ENCODE measurements at places on chromosomes 2 and 18. TPM values are rescaled to one million over a fixed set of nuclear protein-coding genes. Genes with fewer than 3 reads are reported as not detected.

The CFAP65 gene
- total RNA-seq = not detected

The VAPA gene
- total RNA-seq = 403 TPM

The SPATA3 gene
- not detected for total RNA-seq

The MC2R gene
- not detected for total RNA-seq

The G6PC2 gene
- total RNA-seq = not detected

DNA sequence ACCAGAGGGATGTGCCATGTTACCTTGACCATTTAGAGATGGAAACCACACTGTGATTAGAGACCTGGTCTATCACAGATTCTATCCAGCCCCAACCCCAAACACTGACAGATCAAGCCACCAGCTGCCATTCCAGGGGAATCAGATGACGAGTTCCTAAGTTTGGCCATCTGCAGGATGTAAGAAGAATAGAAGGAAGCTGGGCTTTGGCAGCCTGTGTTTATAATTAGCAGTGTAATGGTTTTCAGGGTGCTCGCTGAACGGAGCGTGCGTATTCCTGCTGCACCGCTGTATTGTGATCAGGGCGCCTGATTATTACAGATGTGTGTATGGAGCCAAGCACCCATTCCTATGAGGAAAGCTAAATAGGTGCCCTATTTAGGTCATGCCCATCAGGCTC, 138.1 kb downstream of the LRRC30 start:
- DNase-seq = no peak

GRCh38 chr2:869357-869871, 81.2 kb upstream of the SNTG2 start:
- DNase-seq = no peak

DNA sequence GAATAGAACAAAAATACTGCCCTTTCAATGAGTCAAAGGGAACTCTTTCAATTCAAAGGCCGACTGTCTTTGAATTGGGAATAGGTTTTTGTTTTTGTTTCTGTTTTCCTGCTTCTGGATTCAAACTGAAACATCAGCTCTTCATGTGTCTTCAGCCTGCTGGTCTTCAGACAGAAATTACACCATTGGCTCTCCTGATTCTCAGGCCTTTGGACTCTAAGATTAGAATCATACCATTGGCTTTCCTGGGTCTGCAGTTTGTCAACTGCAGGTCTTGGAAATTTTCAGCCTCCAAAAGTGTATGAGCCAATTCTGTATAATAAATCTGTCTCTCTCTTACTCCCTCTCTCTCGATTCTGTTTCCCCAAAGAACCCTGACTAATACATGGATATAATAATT, 31.1 kb downstream of the CTLA4 start:
- no peak for DNase-seq

DNA sequence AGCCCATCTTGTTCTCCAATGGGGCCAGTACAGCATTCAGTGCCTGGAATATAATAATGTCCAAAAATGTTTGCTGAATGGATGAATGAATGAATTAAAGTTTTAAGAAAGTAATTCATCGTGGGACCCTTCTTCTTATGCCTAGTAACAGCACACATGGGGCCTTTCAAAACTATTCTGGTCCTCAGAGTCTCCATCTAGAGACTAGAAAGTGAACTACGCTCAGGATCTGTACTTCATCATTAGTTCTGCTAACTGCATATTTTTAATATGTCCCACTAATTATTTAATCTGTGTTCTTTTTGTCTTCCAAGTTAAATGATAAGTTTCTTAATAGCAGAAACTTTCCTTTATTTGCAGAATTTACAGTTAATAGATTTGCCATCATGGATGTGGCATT, 172.5 kb downstream of the SMAD2 start:
- no peak for DNase-seq

GRCh38 chr2:74953796-74954499, 4.5 kb upstream of the POLE4 start:
- no peak for DNase-seq

DNA sequence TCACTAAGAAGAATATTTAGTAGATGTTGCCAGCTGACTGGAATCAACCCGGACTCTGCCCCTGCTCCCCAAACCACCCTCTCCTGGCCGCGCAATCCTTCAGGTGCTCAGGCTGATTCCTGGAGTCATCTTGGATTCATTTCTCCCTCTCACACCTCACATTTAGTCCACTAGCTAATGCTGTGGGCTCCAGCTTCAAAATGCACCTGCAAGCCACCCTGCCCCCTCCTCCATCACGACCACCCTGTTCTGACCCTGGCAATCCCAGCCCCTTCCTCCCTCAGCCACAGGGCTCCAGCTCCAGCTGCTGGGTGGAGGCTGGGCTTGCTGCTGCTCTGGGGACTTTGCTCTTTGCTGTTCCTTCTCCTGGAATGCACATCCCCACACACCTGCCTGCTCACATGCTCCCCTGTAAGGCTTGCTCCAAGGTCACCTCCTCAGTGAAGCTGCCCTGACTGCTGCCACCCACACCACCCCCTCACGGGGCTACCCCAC, 61.3 kb upstream of the SH3RF3 start:
- DNase-seq = no peak

DNA sequence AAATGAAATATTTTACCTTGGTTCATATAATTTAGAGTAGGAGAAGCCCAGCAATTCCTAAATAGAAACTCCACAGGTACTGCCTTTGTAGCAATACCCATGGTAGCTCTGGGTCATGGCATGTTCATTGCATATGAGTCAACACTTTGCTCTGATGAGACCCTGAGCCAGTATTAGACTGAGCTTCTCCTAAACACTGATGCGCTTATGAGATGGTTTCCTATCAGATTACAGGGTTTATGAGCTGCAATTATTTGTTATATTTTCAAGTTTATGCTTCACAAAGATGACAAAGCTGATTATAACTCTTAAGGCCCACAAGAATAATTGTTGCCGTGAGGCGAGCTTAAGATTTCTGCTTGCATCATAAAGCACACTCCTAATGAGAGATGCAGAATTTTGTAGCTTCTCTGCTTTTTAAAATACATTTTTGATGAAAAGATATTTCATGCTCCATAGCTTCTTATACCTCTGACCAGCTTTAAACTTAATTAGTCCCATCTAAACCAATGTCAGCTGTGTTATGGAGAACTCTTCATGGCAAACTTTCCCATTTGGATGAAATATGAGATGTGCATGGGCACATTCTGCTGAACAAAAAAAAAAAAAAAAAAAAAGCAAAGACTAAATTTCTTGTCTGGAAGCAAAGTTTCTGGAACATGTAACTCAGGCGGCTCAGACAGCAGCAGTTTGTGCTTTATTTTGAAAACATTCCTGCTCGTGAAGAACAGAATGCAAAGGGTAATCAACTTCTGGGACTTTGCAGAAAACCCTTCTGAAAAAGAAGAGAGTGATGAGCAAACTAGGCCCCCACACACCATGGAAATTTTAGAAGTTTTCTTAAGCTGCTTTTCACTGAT, 162.6 kb downstream of the KCNE4 start:
- DNase-seq = no peak

DNA sequence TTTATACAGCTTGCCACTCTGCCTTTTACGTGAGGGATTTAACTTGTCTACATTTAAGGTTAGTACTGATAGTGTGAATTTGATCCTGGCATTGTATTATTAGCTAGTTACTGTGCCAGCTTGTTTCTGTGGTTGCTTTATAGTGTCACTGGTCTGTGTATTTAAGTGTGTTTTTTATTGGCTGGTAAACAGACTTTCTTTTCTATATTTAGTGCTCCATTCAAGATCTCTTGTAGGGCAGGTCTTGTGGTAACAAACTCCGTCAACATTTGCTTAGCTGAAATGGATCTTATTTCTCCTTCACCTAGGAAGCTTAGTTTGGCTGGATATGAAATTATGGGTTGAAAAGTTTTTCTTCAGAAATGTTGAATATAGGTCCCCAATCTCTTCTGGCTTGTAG, 1971.0 kb upstream of the LRRTM1 start:
- no peak for DNase-seq

- DNase-seq = peak; percentile 30
Measured at GRCh38 chr2:26621469-26622199, 19.5 kb downstream of the CIB4 start.

GRCh38 chr2:202790676-202791075, 80.9 kb downstream of the ICA1L start:
- no peak for DNase-seq

DNA sequence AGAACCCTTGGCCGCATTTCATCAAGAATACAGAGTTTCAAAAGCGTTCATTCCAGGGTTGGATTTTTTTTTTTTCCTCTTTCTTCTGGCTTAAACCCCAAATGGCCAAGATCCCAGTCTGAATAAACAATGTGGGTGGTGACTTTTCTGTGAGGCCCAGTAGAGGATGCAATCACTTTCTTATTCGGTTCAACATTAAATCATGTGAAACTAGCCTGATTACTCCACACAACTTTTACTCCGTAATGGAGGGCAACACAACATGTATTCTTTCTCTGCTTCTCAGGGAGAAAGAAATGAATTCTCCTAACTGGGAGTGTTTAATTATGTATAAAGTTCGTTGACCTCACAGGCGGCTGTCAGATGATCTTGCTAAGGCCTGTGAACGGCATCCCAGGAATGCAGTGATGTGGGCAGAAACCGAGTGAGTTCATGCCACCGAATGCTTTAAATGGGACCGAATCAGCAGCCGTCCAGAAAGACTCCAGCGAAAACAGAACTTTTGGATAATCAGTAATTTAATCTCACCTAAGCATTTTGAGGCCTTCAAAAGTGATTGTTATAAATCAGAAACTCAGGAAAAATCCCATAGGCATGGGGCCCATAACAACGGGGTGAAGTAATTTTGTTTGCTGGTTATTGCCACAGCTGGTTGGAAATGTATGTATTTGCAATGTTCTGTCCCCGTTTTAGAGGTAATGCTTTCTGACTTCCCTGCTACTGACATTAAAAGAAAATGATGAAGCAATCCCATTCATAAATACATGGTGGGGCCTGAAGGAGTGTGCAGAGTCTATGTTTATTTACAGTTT, 81.5 kb downstream of the BCL2 start:
- peak; percentile 99 for DNase-seq

GRCh38 chr2:168246483-168247340, 683 bp downstream of the STK39 start:
- DNase-seq = peak; percentile 30

GRCh38 chr2:181790716-181791649, 100.5 kb upstream of the ITPRID2 start:
- DNase-seq = peak; percentile 99

DNA sequence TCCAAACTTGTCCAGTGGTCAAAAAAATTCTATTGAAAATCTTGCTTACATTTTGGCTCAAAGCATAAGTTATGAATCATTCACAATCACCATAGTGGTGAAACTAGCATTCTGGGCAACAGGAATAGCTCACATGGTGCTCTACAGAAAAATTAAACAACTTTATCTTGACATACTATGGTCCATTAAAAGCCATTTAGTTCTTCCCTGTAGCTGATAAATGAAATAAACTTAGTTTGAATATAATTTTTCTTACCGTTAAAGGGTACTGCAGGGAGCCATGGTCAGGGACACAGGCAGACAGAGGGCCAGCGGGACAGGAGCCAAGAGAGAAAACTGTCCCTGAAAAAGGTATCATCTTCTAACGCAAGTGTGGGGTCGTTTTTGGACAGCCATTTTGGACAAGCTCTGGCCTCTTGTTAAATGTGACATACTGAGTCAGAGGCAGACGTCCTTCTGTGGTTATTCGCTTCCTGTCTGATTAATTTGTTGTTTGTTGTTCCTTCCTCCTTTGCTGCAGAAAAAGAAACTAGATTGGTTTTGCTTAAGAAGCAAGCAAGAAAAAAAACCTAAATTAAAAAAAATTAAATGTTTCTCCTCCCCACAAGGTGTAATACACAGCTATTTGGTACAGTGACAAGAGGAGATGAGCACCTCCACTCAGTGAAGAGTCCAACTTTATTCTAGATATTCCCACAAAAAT, at the start of gene WIPF1:
Gene WIPF1 (minus strand): TSS at position 460 of the 703 bp plus-strand sequence. CDS start 12,231 bp downstream, outside the sequence.
- DNase-seq = peak; percentile 52

- DNase-seq = peak; percentile 65
Measured at GRCh38 chr2:98454500-98455235, 10.0 kb downstream of the INPP4A start.

DNA sequence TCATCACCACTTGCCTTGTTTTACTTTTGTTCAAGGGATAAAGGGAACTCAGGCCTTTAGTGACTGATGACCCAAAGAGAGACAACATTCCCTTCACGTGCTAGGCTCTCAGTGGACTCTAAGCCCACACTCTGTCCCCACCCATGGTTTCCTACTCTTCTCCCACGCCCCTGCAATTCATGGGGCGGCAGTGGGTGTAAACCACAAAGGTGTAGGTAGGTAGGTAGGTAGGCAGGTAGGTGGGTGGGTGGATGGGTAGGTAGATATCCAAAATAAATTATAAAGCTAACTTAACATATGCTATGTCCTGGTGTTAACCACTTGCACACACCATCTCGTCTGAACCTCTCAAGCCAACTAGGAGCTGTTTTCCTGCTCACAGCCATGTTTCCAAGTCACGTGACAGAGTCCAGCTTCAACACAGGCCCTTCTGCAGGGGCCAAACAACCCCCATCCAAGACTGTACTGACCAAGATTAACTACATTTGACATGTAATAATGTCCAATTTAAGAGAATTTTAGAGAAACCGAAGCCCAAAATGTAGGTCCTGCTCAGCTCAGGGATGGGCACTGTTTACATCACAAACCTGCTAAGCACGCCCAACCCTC, 33.7 kb downstream of the DNMT3A start:
- DNase-seq = no peak

DNA sequence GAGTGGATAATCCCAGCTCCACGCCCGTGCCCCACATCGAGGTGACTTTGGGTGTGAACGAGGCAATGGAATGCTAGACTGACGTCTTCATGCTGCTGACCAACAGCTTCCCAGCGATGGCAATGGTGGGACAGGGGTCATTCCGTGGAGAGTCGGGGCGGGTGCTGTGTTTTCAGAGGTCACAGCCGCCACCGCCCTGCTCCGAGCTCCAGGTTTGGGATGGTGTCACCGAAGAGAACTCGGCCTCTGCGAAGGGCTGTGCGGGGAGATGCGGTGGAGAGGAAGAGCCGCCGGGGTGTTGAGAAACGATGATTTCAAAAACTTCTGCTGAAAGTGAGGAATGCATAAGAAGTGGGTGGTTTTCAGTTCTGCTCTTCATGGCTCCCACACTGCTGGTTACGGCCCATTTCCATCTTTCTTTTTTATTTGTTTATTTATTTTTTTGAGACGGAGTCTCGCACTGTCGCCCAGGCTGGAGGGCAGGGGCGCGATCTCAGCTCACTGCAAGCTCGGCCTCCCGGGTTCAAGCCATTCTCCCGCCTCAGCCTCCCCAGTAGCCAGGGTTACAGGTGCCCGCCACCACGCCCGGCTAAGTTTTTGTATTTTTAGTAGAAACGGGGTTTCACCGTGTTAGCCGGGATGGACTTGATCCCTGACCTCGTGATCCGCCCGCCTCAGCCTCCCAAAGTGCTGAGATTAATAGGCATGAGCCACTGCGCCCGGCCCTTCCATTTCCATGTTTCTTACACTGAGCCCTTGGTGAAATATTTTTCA, 142.6 kb downstream of the RTP5 start:
- DNase-seq = no peak
